ENCODE measurements at places on chromosomes 2 and 18. TPM values are rescaled to one million over a fixed set of nuclear protein-coding genes. Genes with fewer than 3 reads are reported as not detected.
A peak's percentile ranks its signal among the peaks of the same experiment; 100 is the strongest.

The FAM110C gene
- total RNA-seq = 9.9 TPM

The GREB1 gene
- 7.8 TPM for total RNA-seq

The TWIST2 gene
- total RNA-seq = 11.7 TPM

The ANTXR1 gene
- total RNA-seq = 181 TPM

DNA sequence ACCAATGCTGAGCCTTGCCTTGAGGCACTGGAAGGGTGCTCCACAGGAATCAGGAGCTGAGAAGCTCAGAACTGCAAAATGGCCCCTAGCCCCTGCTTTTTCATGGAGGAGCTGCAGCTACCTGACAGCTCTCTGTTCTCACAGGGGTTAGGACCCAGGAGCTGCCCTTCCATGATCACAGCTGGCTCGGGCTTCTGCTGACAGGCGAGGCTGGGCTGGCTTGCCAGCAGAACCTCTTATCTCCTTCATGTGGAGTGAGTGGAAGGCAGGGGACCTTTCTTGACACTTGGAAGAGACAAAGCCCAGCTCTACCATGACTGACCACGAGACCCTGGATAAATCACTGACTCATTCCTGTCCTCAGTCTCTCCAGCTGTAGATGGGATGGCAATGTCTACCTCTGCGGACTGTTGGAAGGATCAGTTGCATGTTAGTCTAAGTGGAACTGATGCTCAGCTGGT is 113.4 kb downstream of the CAPN13 start:
- H3K36me3 ChIP-seq = no peaks in the 10 kb centered on the region
- H3K27ac ChIP-seq = no peak overlapping the region
- DNase-seq = no peak
- H3K4me3 ChIP-seq = no peak overlapping the region
- peaks cover 7% of the 10 kb centered on the region for H3K4me1 ChIP-seq

DNA sequence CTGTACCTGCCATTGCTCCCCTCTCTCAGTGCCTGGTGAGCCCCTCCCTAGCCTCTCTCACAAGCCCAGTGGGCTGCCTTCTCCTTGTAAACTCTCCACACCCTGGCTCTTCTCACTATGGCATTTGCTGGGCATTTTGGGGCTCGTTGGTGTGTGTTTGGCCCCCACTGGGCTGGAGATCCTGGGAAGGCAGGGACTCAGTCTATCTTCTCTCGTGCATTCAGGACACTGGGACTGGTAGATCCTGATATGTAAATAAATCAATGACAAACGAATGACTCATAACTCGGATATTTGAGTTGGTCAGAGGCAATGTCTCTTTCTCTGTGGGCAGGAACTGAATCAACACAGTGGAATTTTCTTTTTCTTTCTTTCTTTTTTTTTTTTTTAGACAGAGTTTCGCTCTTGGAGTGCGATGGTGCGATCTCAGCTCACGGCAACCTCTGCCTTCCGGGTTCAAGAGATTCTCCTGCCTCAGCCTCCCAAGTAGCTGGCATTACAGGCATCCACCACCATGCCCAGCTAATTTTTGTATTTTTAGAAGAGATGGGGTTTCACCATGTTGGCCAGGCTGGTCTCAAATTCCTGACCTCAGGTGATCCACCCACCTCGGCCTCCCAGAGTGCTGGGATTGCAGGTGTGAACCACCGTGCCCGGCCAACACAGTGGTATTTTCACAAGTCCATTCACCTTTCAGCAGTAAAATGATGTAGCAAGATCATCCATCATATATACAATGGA is 144.6 kb upstream of the SPRED2 start:
- H3K27ac ChIP-seq = no peak overlapping the region
- H3K4me3 ChIP-seq = no peak overlapping the region
- no peaks in the 10 kb centered on the region for H3K27me3 ChIP-seq
- no peaks in the 10 kb centered on the region for H3K4me1 ChIP-seq

- peaks cover 13% of the 10 kb centered on the region for H3K4me1 ChIP-seq
- no peak overlapping the region for H3K4me3 ChIP-seq
- peak overlapping the region; percentile 25 for H3K27ac ChIP-seq
- H3K27me3 ChIP-seq = no peaks in the 10 kb centered on the region
- no peak for DNase-seq
- no peaks in the 10 kb centered on the region for H3K36me3 ChIP-seq
These were observed 4.9 kb upstream of the IMP4 start for GRCh38 chr2:130337735-130338325.

DNA sequence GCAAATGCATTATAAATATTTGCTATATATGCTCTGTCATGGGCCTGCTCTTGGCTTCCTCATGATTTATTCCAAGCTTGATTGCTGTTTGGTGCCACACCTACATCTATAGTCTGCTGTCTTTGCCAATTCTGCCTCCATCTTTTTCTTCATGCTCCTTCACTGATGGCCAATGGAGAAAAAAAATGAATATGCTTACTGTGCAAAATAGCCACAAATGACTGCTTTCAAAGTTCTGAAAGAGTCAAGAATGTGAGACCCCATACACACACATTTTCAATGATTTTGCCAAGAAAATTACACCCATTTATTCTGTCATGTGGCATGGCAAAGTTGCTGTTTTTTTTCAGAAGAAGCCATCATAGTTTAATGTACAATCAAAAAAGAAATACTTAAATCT is 305.6 kb upstream of the LRRTM1 start:
- no peak for DNase-seq
- H3K27me3 ChIP-seq = no peaks in the 10 kb centered on the region
- H3K4me3 ChIP-seq = no peak overlapping the region
- no peaks in the 10 kb centered on the region for H3K36me3 ChIP-seq
- no peaks in the 10 kb centered on the region for H3K4me1 ChIP-seq
- H3K27ac ChIP-seq = no peak overlapping the region

DNA sequence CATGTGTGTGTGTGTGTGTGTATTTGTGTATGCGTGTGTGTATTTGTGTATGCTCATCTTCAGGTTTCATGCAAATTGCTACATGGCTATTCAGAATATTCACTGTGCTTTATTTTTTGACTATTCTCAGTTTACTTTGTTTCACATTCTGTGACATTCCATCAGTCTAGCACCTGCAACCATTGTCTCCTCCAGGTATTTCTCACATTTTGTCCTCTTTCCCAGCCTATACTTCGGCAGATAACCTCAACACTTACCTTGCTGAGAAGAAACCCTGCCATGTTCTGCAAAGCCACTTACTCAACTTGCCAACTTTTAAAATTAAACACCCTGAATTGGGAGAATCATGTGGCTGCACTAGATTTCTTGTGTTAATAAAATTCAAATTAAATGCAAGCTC is 135.4 kb upstream of the REG3A start:
- no peak overlapping the region for H3K27ac ChIP-seq
- H3K27me3 ChIP-seq = no peaks in the 10 kb centered on the region
- no peak for DNase-seq
- H3K4me1 ChIP-seq = no peaks in the 10 kb centered on the region
- H3K36me3 ChIP-seq = no peaks in the 10 kb centered on the region

DNA sequence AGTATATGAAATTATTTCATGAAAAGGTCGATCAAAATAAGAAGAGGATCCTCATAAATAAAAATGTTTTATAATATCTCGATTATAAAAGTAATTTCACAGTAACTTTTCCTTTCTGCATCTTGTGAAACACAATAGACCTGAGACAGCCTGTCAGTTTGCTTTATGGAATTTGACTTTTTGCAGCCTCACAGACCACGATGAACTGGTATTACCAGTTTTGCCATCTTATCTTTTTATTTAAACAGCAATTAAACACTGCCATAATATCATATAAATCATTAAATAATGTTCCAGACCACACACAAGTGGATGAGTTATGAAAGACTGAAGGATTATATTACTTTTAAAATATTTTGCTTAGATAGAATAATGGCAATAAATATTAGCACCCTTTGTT is 10.7 kb upstream of the GALNT3 start:
- H3K4me3 ChIP-seq = no peak overlapping the region
- H3K27me3 ChIP-seq = no peaks in the 10 kb centered on the region
- H3K27ac ChIP-seq = no peak overlapping the region
- no peak for DNase-seq
- H3K4me1 ChIP-seq = no peaks in the 10 kb centered on the region

GRCh38 chr2:210323003-210323402 is 8.0 kb upstream of the MYL1 start:
- H3K36me3 ChIP-seq = no peaks in the 10 kb centered on the region
- H3K4me1 ChIP-seq = no peaks in the 10 kb centered on the region
- no peak for DNase-seq
- H3K4me3 ChIP-seq = no peak overlapping the region

DNA sequence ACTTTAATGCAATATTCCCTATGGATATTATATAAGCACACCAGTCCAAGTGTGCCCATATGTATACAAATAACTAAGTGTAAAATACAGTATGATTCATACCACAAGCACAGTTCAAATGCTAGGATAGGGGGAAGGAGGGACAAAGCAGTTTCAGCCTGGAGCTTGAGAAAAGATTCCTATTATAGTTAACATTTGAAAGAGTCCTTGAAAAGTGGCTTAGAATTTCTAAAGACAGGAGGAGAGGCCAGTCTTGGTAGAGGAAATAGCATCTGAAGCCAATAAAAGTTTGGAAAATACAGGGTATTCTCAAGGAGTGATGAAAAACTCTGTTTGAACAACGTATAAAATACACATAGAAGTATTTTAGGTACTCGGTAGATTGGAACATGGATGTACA is 173.4 kb upstream of the CWC22 start:
- H3K36me3 ChIP-seq = no peaks in the 10 kb centered on the region
- no peak overlapping the region for H3K4me3 ChIP-seq
- DNase-seq = no peak
- H3K4me1 ChIP-seq = no peaks in the 10 kb centered on the region

DNA sequence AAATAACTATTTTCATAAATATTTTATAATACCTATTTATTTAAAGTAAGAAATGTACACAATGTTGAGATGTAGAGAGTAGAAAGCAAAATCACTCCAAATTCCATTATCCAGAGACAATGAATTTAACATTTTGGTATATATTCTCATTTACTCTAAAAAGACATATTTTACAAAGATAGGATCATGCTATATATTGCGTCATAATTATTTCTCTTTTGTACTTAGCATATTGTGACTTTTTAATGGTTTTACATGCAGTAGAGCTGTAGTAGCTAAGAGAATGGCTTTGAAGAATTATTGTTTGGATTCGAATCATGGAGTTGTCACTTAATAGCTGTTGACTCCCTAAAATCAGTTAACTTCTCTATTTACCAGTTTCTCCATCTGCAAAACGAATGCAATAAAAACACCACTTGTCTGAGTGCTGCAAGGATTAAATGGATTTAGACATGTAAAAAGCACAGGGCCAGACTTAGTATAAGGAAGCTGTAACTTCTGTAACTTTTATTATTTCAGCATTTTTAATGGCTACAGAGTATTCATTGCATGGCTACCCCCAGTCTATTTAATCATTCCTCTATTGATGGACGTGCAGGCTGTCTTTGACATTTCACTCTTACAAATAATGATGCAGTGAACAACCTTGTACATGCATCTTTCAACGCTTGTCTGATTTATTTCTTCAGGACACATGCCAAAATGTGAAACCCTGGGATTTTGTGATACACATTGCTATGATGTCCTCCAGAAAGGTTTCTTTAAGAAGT is 33.2 kb downstream of the KCNS3 start:
- no peaks in the 10 kb centered on the region for H3K36me3 ChIP-seq
- no peak overlapping the region for H3K4me3 ChIP-seq
- no peak overlapping the region for H3K27ac ChIP-seq
- DNase-seq = no peak
- no peaks in the 10 kb centered on the region for H3K4me1 ChIP-seq

DNA sequence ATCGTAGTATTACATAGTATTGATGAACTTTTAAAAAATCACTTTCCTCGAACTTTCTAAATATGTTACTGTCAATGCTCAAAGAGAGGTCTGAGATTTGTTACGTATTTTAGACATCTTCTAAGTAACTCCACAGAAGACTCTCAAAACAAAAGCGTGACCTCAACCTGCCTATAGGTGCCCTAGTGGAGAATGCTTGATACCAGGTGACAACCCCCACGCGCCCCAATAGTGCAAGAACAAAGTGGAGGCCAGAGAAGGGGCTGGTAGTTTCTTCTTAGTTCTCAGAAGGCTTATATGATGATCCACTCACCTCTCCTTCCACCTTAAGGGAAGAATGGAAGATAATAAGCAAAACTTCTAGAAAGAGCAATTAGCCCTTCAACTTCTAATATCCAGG is 102.6 kb downstream of the ANKRD44 start:
- no peak overlapping the region for H3K4me3 ChIP-seq
- peaks cover 4% of the 10 kb centered on the region for H3K4me1 ChIP-seq
- no peaks in the 10 kb centered on the region for H3K36me3 ChIP-seq
- no peak overlapping the region for H3K27ac ChIP-seq
- H3K27me3 ChIP-seq = no peaks in the 10 kb centered on the region
- DNase-seq = no peak

- no peak for DNase-seq
- no peaks in the 10 kb centered on the region for H3K27me3 ChIP-seq
- no peak overlapping the region for H3K4me3 ChIP-seq
- H3K36me3 ChIP-seq = no peaks in the 10 kb centered on the region
- H3K4me1 ChIP-seq = no peaks in the 10 kb centered on the region
These were observed 11.3 kb upstream of the CDH19 start for GRCh38 chr18:66615176-66615575.

DNA sequence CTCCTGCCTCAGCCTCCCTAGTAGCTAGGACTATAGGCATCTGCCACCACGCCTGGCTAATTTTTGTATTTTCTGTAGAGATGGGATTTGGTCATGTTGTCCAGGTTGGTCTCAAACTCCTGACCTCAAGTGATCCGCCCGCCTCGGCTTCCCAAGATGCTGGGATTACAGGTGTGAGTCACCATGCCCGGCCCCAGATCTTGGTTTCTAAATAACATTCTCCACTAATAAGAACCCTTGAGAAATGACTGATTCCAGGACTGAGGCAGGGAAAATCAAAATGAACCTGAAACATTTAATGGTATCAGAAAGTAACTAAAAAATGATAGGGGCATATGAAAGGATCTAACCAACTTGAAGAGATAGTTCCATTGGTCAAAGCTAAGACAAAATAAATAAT is 34.0 kb downstream of the BMPR2 start:
- H3K27me3 ChIP-seq = no peaks in the 10 kb centered on the region
- peaks cover 2% of the 10 kb centered on the region for H3K36me3 ChIP-seq
- H3K4me1 ChIP-seq = peaks cover 20% of the 10 kb centered on the region
- no peak overlapping the region for H3K27ac ChIP-seq
- DNase-seq = no peak

GRCh38 chr2:215583881-215584280 is 148.0 kb upstream of the FN1 start:
- no peaks in the 10 kb centered on the region for H3K27me3 ChIP-seq
- H3K4me3 ChIP-seq = no peak overlapping the region
- H3K36me3 ChIP-seq = no peaks in the 10 kb centered on the region

DNA sequence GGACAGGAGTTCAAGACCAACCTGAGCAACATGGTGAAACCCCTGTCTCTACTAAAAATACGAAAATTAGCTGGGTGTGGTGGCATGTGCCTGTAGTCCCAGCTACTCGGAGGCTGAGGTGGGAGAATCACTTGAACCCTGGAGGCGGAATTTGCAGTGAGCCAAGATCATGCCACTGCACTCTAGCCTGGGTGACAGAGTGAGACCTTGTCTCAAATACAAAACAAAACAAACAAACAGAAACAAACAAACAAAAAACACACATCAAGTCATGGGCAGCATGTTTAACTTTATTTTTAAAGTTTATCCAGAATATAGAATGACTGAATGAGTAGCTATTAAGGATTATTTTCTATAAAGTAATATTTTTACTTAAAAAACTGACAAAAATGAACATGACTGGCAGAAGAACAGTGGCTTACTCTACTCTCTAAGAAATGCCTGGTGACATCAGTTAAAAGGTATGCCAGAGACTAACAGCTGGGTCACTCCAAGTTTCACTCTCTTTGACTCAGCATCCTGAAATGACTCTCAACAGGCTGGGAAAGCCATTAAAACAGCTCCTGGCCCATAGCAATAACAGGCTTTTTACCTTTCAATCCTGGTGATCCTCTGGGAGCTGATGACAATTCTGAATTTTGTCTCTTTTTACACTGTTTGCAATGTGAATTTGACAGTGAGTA is 281.6 kb upstream of the STON1 start:
- no peaks in the 10 kb centered on the region for H3K27me3 ChIP-seq
- no peaks in the 10 kb centered on the region for H3K36me3 ChIP-seq
- no peaks in the 10 kb centered on the region for H3K4me1 ChIP-seq
- H3K4me3 ChIP-seq = no peak overlapping the region
